ENCODE measurements at places on chromosomes 6 and 20.

DNA sequence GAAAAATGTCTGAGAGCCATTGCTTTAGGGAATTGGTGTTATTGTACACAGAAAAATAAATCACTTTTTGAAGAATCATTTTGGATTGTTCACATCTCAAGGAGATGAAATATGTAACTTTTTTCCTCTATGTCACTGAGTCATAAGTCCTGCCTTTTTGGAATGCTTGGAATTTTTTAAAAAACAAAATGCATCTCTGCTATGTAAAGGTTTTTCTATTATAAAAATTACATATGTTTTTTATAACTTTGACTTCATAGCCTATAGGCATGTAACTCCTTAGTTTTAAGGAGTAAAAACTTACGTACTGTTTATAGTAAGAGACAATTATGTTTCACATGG lies 8.7 kb downstream of the RNF144B start:
- DNase-seq: no peak

- DNase-seq: no peak
These were observed 47.1 kb upstream of the GABRR1 start for GRCh38 chr6:89264296-89264695.

DNA sequence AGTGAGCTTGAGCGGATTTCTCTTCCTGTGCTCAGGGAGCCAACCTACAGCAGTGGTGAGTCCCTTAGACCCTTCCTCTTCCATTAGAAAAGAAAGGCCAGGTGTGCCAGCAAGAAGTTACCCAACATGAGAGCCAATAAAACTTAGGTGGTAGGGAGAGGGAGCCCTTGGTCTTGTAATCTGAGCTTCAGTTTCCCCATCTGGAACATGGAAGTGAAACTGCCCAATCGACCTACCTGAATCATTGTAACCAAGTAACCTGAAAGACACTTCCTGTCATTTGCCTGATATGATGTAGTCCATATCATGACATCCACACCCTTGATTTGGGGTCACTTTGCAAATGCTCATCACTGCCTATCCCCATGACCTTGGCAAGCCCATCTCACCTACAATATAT lies 66.4 kb downstream of the MDGA1 start:
- no peak for DNase-seq

GRCh38 chr6:41704656-41705310 lies 30.6 kb downstream of the TFEB start:
- no peak for DNase-seq

DNA sequence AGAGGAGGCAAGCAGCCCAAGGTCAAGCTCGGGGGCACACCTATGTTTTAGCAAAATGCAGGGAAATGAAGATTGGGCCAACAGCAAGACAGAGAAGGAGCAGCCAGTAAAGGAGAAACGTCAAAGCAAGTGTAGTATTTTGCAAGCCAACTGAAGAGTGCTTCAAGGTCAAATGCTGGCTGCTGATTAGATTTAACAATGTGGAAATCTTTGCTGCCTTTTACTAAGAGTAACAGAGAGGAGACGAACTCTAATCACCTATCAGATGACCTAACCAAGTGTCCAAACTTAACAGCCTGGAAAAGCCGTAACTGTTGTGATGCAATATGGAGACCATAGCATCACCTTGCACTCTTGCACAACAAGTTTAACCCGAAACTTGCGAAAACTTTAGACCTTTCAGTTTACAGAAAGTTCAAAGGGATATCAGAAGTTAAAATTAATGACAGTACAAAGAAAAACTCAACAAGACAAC lies 30.4 kb downstream of the AKIRIN2 start:
- no peak for DNase-seq

DNA sequence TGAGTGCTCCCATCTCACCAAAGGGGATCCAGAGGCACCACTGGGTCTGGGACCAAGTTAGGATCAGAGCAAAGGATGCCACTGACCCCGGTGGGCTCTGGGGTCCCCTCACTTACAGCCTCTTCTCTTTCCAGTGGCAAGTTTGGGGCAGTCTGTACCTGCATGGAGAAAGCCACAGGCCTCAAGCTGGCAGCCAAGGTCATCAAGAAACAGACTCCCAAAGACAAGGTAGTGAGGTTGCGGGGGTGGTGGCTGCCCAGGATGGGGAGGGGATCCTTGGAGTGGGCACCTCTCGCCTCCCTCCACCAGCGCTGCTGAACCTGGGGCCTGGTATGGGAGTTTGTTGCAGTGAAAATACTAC lies 4.9 kb downstream of the MYLK2 start:
- no peak for DNase-seq

- DNase-seq: no peak
These were observed 36.4 kb upstream of the SAMD3 start for GRCh38 chr6:130259140-130259539.

- DNase-seq: no peak
These were observed 21.4 kb upstream of the PRDM1 start for GRCh38 chr6:106064756-106065155.

DNA sequence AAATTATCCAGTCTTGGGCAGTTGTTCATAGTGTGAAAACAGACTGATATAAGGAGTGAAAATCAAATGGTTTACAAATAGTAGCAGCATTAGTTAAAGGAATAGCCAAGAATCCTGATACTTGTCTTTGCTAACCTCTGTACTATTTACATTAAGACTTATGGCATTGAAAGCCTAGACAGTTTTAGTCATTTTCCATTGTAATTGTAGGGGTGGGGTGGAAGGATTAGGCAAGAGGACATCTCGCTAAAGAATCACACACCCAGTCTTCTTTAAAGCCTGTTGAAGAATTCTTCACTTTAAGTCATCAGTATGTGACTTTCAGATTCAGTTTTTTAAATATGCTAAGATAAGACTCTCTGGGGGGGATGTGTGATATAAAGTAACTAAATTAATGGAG lies 207.5 kb upstream of the PHACTR1 start:
- DNase-seq: no peak

GRCh38 chr6:1001655-1002349 lies 308.9 kb upstream of the EXOC2 start:
- no peak for DNase-seq

- no peak for DNase-seq
These were observed 81.0 kb upstream of the ASF1A start for GRCh38 chr6:118812970-118813369.

- no peak for DNase-seq
These were observed 40.9 kb downstream of the LY86 start for GRCh38 chr6:6629402-6629801.

DNA sequence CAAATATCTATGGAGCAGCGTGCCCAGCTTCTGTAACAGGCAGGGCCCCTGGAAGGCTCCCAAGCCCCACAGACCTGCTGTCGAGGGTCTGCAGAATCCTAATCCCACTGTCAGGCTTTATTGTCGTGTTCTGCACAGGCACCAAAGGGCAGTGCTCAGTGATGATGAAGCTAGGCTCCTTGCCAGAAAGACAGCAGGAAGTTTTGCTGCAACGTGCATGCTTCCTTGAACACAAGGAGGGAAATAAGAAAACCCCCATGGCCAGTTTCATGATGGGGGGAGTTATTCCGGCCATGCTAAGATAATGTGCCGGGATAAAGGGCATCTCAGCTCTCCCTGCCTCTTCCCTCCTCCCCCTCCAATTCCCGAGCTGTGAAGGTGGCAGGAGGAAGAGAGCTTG lies 109.4 kb upstream of the KCNG1 start:
- no peak for DNase-seq

- DNase-seq: no peak
These were observed 2.0 kb upstream of the DDR1 start for GRCh38 chr6:30882204-30882758.
